ENCODE measurements at places on chromosomes 6 and 20. TPM values are rescaled to one million over a fixed set of nuclear protein-coding genes. Genes with fewer than 3 reads are reported as not detected.

DNA sequence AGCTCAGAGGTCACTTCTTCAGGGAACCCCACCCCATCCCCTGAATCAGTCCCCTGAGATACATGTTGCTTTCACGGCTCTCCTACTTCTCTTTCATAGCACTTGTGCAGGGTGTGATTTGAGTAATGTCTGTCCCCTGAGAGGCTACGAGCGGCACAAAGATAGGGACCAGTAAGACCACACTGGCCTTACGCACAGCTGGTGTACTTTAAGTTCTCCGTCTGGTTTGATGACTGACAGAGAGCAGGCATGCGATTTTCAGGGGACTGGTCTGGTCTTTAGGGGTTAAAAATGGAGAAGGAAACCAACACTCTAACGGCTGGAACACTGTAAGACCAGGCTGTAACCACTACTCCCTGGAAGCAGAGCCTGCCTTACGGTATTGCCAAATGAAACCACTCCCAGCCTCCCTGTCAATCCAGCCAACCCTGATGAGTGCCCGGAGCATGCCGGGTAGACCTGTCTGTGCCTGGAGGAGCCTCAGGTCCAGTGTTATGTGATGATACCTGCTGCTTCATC lies 47.1 kb downstream of the ELMO2 start:
- DNase-seq: no peak

SNX21 gene
- 1.6 TPM for total RNA-seq

DNA sequence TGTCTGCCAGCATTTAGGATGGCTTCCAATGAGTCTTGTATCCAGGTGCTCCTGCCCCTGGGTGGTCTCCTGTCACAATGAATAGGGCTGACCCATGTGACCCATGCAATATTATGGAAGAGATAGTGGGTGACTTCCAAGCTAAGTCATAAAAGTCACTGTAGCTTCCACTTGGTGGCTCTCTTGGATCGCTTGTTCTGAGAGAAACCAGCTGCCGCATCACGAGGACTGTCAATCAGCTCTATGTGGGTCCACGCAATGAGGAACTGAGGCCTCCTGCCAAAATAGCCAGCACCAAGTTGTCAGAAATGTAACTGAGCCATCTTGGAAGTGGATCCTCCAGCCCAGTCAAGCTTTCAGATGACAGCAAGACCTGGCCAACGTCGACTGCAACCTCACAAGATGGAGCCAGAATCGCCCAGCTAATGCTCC lies 14.9 kb upstream of the MATN4 start:
- no peak for DNase-seq

RNF144B gene
- total RNA-seq: 0.73 TPM

- no peak for DNase-seq
Measured at GRCh38 chr20:9329355-9330101, 184.9 kb upstream of the LAMP5 start.

ROS1 gene
- total RNA-seq: not detected

RUNX2 gene
- total RNA-seq: 3.0 TPM

CAGE1 gene
- 0.16 TPM for total RNA-seq

DNA sequence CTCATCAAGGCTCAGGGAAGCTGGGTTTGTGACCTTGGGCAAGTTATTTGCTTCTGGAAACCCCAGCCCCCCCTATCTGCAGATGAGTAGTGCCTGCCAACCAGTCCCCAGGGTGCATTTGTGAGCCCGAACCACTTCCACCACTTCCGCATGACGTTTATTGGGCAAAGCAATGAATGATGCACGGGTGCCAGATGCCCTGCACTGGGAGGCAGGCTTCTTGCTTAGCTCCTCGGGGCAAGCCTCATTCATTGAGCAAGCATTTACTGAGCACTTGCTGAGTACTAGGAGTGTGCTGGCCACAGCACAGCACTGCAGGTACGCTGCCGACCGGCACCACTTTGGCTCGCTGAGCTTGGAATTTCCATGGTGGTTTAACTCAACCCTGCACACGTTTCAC lies 60.2 kb downstream of the GNAS-AS1 start:
- DNase-seq: no peak

DNA sequence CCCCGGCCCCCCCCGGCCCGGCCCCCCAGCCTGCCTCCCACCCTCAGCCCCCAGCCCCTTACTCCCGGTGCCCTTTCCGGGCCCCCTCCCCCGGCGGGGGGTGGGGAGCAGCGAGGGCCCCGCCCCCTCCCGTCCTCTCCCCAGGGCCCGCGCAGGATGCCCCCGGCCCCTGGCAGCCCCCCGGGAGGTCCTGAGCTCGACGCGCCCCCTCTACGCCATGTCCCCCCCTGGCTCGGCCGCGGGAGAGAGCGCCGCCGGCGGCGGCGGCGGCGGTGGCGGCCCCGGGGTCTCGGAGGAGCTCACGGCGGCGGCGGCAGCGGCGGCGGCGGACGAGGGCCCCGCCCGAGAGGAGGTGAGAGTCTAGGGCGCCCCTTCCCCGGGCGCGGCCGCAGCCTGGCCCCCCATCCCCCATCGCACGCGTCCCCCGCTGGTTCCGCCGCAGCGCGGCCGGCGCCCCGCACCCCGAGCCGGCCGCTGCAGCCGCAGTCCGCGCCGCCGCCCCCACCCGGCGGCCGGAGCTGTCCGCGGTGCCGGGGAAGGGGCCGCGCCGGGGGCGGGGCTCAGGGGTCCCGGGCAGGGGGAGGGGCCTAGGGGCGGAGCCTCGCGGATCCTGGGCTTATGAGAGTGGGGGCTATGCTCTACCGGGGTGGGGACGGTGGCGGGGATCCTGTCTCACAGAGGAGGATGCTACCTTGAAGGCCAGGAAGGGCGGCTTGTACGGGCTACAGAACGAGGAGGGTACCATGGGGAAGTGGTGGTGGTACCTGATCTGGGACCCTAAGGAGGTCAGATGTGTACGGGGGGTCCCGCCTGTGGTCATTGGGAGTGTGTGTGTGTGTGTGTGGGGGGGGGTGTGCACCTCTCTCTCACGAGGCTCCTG lies 516 bp downstream of the TMEM151B start:
- no peak for DNase-seq
